ENCODE measurements at places on chromosomes 3 and 15.

DNA sequence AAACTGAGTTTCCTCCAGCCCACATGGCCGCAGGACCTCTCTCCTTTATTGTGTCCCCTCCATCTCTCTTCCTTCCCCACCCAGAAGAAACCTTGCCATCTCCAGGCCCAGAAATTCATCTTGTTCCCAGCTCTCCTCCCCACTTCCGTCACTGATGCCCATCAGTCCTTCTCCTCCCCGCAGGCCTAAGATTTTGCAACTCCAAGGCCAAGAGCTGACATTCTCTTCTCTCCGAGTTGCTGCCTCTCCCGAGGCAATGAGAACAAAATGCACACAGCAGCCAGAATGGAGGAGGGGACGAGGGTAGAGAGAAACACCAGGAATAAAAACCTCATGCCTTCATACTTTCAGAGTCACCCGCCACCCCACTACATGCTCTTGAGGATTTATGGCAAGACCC is 526.5 kb upstream of the PROK2 start:
- DNase-seq, result no peak

- DNase-seq, result no peak
These were observed 470.8 kb downstream of the SOX2 start for GRCh38 chr3:182182531-182182968.

DNA sequence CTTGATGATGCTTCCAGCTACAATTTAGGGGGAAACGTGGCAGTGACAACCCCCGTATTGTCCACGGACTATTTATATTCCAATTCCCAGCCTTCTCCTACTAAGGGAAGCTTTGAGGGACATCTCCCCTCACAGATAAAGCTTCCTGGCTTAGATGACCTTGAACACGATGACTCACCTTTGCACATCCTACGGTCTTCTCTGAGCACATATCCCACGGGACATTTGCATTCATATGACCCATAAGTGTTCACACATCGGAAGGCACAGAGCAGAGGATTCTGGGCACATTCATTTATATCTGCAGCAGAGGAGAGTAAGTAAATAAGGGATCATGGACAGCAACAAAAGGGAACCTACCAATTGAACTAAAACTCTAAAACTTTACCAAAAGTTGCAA is 101.5 kb downstream of the DUT start:
- DNase-seq, result no peak

DNA sequence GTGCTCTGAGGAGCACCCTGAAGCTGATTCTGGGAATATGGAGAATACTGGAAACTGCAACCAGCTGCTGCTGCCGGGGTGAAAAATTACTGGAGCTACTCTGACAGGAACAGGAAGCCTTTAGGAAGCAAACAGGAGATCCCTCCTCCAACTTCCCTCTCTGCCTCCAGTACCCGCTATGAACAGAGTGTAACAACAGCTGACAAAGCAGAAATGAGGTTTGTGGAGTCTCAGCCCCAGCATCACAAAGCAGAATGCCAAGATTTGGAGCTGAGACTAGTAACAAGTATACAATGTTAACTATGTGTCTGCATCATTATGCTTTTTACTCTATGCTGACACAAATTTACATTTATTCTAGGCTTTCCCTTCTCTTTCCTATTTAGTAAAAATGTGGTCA is 22.7 kb upstream of the PIAS1 start:
- no peak for DNase-seq

GRCh38 chr3:49456466-49456865 is 13.6 kb upstream of the DAG1 start:
- DNase-seq, result no peak

- no peak for DNase-seq
These were observed 7.1 kb downstream of the RMDN3 start for GRCh38 chr15:40747685-40748631.

DNA sequence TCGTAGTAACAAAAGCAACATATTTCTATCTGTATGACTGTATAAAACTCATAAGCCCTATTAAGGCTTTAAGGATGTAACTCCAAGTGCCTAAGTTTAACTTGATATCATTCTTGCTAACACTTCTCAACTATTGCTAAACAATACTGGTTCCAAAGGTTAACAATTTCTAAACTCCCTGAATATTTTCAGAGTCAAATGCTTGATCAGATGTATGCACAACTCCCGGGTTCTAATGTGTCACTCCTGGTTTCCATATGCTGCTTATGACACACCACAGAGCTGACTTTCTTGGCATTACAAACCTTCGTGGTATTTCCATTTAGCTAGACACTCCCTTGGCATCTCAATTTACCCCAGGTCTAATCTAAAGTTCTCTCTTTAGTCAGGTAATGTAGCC is 26.3 kb downstream of the DZIP1L start:
- DNase-seq, result no peak

GRCh38 chr15:91529534-91529933 is 324.0 kb upstream of the SLCO3A1 start:
- DNase-seq, result no peak

DNA sequence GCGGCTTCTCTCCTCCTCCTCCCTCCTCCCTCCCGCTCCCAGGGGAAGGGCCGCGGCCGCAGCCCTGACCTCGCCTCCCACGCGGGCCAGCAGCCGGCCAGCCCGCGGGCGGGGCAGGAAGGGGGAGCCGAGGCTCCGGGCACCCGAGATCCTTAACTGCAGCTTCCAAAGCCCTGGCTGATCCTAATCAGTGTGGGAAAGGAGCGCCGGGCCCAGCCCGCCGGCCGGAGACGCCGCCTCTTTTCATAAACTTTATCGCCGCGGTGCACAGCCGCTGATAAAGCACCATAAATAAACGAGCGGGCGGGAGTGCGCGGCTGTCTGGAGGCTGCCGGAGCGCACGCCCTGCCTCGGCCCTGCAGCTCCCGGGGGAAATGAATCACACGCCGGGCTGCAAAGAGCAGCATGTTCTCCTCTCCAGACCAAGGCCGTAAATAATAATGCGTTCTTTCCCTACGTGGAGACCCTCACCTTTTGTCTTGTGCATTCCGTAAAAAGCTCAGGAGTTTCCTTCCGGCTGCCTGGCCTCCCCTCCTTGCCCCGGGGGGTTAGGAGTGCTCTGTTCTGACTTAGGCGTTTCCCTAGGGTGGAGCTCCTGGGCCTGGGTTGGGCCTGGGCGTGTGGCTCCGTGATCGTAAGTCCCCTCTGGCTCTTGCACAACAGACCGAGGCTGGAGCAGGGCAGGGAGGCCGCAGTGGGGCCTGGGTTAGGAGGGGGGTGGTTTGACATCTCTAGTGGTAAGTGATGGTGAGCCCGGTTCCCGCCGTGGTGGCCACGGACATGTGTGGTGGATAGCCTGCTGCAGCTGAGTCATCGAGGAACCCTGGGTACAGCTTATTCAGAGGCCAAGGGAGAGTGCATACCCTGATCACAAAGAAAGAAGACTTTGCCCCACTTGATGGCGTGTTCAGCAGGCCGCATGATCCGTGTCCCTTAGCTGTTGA is 132.6 kb upstream of the HES1 start:
- DNase-seq, result peak; percentile 78

DNA sequence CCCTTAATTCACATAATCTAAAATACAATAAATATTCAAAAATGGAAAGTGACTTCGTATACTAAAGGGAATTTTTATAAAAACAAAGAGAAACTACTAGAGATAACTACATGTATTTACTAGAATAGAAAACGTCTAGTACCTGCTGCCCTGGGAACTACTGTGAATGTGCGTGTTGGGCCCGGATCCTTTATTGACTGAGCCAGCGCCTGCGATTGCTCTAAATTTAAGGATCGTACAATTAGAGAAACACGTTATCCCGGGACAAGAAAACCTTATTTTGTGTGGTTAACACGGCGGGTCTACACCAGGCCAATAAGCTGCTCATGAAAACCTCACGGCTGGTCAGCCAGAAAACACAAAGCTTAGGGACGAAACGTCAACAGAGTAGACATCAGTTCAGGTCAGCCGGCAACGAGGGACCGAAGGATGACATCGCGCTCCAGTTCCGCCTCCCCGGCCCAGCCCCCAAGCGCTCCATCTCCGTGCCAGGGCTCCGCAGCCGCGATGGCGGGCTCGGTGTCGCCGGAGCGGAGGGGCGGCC is 555 bp downstream of the TM2D3 start:
- no peak for DNase-seq

DNA sequence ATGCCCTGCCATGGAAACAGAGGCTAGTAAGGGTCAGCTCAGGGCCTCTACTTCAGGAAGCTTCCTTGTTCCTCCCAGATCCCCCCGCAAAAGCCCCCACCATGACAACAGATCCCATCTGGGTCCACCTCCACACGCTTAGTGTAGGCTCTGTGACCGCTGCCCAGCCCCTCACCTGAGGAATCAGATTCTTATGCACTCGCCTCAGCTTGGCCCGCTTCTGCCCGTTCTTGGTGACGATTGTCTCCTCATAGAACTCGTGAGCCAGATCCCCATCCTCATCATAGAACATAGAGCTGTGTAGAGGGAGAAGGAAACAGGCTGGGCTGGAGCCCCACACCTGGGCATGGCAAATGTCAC is 1.9 kb downstream of the TUSC2 start:
- DNase-seq, result no peak

DNA sequence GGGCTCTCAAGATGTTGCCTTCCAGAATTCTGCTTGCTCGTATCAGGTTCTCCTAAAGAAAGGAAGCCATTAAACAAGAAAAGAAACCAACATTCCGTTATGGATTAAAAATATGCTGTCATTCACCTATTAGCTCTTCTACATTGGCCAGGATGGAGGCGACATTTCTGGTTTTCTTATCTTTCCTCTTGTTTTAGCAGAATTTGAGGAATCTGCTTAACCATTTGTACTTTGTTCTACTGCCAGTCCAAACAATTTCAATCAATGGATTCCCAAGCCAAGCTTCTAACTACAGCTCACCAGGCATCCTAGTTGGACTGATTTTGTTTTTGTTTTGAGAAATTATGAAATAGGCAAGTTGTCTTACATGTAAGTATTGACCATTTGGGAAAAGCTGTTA is 164.6 kb upstream of the TSC22D2 start:
- no peak for DNase-seq

DNA sequence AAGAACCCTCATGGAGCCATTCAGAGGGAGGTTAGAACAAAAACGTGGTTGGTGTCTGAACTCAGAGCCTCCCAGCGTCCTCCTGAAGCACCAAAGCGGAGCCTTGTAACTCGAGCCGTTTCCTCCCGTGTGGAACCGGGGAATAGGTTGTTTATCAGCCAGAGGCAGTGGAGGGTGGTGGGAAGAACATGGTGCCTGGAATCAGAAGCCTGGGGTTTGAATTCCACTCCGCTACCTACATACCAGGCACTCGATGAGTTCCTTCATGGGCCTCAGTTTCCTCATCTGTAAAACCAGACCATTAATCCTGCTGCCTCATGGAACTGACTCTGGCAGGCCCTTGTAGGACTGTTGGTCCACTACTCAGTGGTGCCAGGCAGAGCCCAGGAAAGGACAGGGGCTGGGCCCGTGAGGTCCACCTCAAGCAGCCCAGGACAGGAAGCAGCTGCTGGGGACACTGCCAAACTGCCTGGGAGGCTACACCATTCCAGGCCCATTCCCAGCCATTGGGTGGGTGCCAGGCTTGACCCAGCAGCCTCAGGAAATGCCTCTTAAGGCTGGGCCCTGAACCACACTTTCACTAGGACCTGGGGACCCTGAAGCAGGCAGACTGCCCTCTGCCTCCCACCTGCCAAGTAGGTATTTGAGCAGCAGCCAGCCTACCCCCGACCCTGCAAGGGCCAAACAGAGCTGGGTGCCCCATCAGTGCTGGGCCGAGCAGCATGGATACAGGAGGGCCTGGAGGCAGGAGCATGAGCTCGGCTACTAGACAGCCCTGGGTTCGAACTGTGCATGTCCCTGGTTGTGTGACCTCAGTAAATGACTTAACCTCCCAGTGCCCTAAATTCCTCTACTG is 33.4 kb downstream of the PRKCD start:
- DNase-seq, result no peak

DNA sequence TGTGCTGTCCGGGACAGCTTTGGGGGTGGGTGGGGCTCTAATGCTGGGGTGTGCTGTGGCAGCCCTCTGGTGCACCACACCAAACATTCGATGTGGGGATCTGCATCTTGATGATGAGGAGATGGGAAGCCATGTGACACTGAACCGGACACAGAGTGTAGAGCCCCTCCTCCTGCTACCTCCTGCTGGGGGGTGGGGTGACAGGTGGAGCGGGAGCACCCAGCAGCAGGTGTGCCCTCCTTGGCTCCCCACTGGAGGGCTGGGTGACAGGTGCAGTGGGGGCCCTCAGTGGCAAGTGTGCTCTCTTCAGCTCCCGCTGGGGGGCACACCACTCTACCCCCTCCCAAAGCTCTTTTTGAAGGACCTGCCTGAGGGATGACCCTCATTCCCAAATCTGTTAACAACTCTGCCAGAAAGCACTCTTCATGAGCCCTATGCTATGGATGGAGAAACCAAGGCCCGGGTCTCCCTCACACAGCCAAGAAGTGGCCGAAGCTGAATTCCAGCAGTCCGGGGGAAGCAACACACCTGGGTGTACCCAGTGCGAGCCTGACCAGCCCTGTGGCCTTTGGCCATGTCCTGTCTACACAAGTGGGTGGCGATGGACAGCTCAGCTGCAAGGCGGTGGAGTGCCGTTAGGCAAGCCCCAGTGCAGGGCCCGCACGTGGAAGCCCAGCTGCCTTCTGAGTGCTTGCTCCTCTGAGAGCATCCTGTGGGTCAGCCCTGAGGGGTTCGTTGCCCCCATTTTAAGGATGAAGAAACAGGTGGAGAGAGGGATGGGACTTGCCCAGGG is 609 bp upstream of the UROC1 start:
- no peak for DNase-seq

GRCh38 chr15:81185631-81186295 is 10.9 kb upstream of the IL16 start:
- no peak for DNase-seq

- peak; percentile 57 for DNase-seq
These were observed 1.3 kb downstream of the SLC7A14 start for GRCh38 chr3:170584585-170585007.

DNA sequence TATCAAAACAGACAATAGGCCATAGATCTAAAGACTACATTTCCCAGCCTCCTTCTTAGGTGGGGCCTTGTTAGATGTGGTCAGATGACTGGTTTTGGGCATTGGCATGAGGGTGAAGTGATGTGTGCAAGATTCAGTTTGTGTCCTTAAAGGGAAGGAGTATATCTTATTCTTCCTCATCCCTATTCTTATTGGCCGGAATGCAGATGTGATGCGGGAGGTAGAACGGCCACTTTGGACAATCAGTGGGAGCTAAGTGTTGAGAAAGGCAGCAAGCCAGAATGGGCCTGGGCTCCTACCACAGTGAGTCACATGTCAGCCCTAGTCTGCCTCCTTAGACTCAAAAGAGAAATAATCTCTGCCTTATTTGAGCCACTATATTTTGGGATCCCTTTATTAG is 89.8 kb upstream of the MEX3B start:
- DNase-seq, result no peak

DNA sequence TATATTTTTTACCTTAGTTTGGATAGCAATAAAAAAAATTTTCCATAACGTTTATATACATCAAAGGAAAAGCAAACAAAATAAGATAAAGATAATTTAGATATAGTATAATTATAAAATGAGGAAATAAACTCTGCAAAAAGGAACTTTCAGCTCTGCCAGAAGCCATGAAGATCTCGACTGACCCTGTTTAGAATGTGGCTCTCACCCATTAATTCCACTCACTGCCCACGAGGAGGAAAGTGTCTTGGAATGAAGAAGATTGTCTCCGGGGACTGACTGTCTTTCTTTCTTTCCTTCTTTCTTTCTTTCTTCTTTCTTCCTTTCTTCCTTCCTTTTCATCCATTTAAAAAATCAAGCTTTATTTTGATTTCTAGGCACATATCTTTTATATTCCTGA is 20.1 kb upstream of the PRR20G start:
- DNase-seq, result no peak

- DNase-seq, result no peak
These were observed 93.1 kb upstream of the RPL32 start for GRCh38 chr3:12934431-12934830.

GRCh38 chr3:51379301-51379700 is 5.8 kb upstream of the MANF start:
- no peak for DNase-seq
